Thoracic aorta (tissue), 2 donors: ENCODE measurements at places on chromosomes 6 and 20.

DNA sequence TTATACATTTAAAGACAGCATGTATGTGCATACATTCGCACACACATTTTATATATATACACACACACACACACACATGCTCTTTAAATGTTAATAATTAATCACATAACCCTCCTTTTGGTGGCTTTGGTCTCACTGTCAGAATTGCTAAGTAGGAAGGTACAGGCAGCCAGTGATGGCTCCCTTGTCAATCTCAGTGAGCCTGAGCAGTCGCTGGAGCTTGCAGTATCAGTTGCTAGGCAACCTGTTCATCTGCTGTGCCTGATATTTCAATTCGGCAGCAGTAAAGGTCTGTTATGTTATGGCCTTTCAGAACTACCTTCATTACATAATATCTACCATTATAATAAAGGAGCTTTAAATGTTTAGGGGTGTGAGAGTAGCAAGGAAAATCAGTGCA lies 374.3 kb downstream of the LMBRD1 start:
- no peak for DNase-seq

GRCh38 chr20:35009665-35010328 lies 54.1 kb downstream of the MYH7B start:
- no peak for DNase-seq

DNA sequence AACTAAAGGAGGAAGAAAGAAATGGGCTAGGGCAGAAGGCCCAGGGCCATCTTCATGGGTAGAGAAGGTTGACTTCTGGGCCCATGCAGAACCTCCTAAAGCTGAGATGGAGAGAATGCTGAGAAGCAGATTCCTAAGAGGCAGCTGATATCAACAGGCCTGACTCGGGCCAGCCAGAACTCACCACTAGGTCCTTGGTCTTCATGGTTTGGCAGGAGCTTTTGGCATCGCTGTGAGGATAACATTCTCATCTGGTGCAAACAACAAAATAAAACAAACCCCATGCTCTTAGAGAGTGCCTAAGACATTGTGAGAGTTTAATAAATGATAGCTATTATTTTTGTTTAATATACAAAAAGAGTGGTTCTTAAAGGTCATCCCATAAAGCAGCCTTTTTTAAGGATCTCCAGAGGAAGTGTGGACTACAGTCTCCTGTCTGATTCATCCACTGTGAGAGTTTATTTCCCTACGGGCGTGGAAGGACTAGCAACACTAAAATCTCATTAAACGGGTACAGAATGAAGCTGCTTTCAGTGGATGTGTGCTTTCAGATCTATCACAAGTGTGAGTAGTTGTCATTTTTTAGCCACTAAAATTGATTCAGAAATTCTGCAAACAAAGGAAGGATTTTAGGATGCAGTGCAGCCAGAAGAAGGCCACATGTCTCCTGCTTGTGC lies 160.0 kb downstream of the PLCB4 start:
- DNase-seq = no peak

DNA sequence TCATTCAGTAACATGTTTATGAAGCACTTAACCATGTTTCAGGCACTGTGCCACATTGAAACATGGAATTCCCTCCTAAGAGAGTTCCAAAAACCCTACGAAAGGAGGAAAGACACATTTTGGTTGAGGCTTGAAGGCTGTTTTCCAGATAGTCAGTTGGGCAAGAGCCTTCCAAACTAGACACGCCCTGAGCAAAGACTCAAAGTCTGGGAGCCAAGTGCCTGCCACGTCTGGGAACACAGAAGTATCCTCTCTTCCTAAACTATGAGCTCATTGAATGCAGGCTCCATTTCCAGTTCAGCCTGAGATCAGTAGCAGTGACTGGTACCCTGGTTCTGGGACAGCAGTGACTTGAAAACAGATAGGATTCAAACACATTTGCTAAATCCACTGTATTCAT lies 74.5 kb upstream of the FAM8A1 start:
- DNase-seq = no peak

DNA sequence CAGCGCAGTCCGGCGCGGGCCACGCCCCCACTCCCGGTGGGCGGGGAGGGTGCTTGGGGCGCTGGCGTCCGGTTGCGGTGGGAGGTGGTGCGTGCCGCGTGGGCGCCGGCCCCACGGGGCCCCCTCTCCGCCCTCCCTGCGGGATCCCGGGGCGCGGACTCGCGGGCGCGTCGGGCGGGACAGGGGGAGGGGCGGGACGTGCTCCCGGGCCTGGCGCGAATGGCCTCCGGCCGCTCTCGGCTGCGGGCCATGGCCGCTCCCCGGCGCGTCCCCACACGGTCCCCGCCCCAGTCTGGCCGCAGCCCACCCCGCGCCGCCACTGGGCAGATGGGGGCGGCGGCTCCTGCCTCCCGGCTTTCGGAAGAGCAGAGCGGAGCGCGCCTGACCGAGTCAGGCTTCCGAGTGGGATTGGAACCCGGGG lies 771 bp upstream of the PPP1R3G start:
- DNase-seq = no peak

DNA sequence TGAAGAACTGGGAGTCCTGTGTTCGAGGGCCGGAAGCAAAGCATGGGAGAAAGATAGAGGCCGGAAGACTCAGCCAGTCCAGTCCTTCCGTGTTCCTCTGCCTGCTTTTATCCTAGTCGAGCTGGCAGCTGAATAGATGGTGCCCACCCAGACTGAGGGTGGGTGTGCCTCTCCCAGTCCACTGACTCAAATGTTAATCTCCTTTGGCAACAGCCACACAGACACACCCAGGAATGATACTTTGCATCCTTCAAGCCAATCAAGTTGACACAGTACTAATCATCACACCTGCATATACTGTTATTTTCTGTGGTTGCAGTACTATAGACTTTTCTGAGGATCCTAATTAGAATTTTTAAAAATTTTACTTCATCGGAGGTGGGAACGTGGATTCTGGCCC lies 21.3 kb downstream of the PCMTD2 start:
- DNase-seq = no peak

GRCh38 chr20:46694484-46694883 lies 5.2 kb upstream of the TP53RK start:
- no peak for DNase-seq
